ENCODE measurements at places on chromosomes 5 and 9. TPM values are rescaled to one million over a fixed set of nuclear protein-coding genes. Genes with fewer than 3 reads are reported as not detected.

The ADRA1B gene
- total RNA-seq = 0.71 TPM

The BAAT gene
- total RNA-seq = 0.16 TPM

The FRMPD1 gene
- not detected for total RNA-seq

GRCh38 chr5:34803974-34804732 lies 34.8 kb upstream of the TTC23L start:
- no peak for DNase-seq

GRCh38 chr5:129658801-129659200 lies 89.1 kb upstream of the MINAR2 start:
- no peak for DNase-seq

GRCh38 chr9:129256959-129257713 lies 79.1 kb upstream of the IER5L start:
- no peak for DNase-seq

DNA sequence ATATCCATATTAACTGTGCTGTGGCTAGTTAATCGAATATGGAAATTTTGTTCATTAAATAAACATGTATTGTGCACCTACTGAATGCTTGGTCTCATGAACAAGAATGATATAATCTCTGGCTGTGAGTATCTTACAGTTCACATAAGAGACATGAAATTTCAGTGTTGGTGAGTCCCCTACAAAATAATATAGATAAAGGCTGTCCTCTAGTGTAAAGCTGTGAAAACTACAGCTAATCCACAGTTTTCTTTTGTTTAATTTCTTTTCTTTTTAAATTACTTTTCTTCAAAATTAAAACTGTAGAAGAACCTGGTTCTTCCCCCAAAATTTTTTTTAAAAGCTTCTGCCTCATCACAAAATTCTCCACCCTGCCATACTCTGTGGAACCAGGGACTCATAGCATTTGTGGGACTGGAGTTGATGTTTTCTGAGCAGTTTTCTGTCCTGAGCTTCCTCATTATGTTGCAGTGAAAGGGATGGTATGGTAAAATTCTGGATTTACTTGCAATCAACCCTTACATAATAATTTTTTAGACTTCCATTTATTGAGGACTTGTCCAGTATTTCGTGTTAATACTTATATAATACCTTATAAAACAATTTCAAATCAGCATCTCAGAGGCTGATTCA lies 135.0 kb downstream of the STK32A start:
- no peak for DNase-seq

GRCh38 chr5:97555644-97555981 lies 372.6 kb upstream of the RIOK2 start:
- DNase-seq = no peak

Data from activated T-cell treated with anti-CD3 and anti-CD28 coated beads, Interleukin-2, amount 50 U/mL, for 4 hours (primary cell).